ENCODE measurements at places on chromosomes 11 and 22. TPM values are rescaled to one million over a fixed set of nuclear protein-coding genes. Genes with fewer than 3 reads are reported as not detected.

GRCh38 chr22:28132466-28132865 lies 213.4 kb upstream of the PITPNB start:
- no peak for DNase-seq

GRCh38 chr11:117219001-117219400 lies 12.9 kb downstream of the PCSK7 start:
- DNase-seq, result no peak

OR2AG2 gene
- polyA plus RNA-seq, result 0.06 TPM

KCNJ5 gene
- 2.1 TPM for polyA plus RNA-seq

VSIG10L2 gene
- 0.09 TPM for polyA plus RNA-seq

DNA sequence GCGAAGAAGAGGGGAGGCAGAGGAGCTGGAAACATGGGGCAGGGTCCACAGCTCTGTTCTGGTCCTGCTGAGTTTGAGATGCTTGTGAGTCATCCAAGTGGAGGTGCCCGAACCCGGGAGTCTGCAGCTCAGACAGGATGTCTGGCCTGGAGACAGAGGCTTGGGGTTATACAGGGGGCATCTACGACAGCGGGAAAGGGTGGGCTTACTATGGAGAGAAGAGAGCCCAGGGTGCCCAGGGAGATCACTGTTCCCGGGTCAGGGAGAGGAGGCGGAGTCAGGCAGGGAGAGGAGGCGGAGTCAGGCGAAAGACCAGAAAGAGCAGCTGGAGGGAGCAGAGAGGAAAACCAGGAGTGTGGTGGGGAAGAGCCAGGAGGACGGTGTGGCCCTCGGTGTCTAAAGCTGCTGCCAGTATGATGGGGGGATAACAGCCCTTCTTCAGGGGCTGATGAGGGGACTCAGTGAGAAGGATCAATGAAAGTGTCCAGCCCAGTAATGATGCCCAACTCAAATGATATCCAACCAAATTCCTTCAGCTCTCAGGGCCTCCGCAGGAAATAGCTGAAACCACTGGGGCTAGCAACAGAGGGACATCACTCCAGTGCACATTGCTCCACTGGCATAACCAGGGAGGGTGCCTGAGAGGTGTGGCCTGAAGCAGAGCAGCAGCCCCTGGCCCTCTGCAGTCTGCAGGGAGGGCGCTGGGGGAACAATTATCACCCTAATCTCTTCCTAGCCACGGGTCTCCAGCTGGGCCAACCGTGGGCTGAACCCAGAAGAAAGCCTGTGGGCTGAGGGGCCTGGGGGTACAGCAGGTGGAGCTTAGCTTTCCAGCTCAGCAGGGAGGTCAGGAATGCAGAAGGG lies 2.6 kb upstream of the LTBP3 start:
- DNase-seq, result peak; percentile 70

GRCh38 chr22:44171561-44171960 lies 9.2 kb upstream of the PARVG start:
- DNase-seq, result no peak

DNA sequence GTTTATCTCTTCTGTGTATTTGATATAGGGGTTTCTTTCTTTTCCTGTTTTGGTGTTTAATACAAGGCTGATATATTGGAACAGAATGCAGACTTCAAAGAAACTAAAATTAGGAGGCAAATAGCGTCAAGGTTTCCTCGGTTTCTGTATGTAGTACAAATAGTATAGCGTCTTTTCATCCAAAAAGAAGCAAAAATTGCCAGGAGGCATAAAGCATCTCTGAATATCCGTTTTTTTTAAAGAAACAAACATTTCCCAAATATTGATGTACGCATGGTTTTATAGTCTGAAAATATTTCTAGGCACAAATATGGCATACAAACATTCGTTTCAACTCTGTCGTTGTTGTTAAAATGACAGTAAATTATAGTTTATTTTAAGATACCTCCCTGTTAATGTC lies 17.1 kb upstream of the PAX6 start:
- DNase-seq, result no peak

DNA sequence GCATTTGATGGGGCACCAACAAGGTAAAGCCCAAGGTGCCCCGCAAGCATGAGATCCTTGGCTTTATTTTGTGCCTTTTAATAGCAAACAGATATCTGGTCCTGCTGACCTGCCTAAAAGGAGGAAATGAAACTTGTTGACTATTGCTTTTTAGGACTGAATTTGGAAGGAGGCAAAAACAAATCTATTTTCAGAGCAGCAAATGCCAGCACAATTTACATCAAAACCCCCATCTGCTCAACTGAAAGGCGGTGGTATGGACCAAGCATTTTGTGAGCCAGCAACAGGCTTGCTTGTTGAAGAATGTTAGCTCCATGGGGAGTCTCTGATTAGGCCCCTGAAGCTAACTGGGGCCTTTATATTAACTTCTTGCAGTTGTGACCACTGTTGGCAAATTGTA lies 192.6 kb upstream of the E2F8 start:
- DNase-seq, result no peak

RBFOX2 gene
- polyA plus RNA-seq, result 153 TPM

- DNase-seq, result no peak
Observed at GRCh38 chr11:114820621-114821020, 142.3 kb downstream of the NXPE2 start.

GRCh38 chr11:119337581-119338317 lies 2.9 kb downstream of the C1QTNF5 start:
- DNase-seq, result no peak

SMCO4 gene
- polyA plus RNA-seq, result 19.3 TPM

MS4A6E gene
- polyA plus RNA-seq, result not detected
